ENCODE measurements at places on chromosomes 2 and 18. TPM values are rescaled to one million over a fixed set of nuclear protein-coding genes. Genes with fewer than 3 reads are reported as not detected.

The ELOA2 gene
- not detected for total RNA-seq

The PLEKHH2 gene
- 1.1 TPM for total RNA-seq

The SLC25A12 gene
- total RNA-seq: 106 TPM

The IL1A gene
- not detected for total RNA-seq

The KCNE4 gene
- 3.6 TPM for total RNA-seq

The CARF gene
- total RNA-seq: 5.2 TPM

The TCF23 gene
- 0.16 TPM for total RNA-seq

The C2orf72 gene
- total RNA-seq: 0.16 TPM

The RASGRP3 gene
- total RNA-seq: 55.7 TPM

The BOK gene
- total RNA-seq: 4.5 TPM

The DLX2 gene
- total RNA-seq: not detected

DNA sequence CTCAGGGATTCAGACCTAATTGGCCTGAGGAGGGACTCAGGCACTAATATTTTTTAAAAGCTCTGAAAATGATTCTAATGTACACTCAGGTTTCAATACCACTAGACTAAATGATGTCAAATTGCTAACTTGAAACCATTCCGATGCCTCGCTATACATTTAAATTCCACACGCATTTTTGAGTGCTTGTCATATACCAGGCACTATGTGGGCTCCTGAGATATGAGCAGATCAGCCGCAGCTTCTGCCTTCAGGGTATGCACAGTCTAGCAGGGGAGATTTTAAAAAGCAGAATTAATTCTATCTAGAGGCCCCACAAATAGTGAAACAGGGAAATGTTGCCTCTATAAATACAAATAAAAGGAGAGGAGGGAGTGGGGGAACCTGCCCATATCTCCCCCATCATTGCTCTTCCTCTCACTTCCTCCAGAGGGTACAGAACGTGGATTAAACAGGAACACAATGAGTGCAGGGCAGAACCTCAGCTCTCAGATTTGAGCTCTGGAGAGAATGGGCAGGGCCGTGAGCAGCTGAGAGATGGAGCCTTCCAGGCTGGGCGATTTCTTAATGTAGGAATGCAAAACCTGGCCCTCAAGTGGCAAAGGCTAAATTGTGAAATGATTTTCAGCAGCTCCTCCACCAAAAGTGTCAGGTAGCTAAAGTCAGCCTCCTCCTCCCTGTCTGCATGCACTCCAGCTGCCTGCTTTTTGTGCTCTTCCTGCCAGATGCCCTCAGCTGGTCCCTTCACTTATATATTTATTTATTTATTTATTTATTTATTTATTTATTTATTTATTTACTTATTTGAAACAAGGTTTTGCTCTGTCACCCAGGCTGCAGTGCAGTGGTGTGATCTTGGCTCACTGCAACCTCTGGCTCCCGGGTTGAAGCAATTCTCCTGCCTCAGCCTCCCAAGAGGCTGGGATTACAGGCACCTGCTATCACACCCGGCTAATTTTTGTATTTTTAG lies 24.6 kb upstream of the LBH start:
- DNase-seq: no peak

GRCh38 chr2:63118821-63119220 lies 68.2 kb downstream of the OTX1 start:
- DNase-seq: no peak

DNA sequence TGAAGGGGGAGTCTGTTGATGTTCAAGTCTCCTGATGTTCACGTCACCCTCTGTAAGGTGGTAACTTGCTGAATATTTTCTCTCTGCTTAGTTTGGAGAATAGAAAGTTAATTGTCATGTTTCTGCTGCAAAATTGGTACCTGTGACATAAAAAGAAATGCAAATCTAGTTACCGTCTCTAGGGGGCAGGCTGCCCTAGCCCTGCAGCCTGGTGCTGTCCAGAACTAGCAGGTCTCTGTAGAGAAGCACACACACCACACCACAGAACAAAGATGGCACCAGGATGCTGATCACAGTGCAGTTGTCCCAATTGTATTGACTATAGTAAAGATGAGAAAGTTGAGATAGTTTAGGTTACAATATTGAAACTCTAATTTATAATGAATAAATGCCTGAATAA lies 47.0 kb downstream of the SLC9A4 start:
- DNase-seq: no peak

DNA sequence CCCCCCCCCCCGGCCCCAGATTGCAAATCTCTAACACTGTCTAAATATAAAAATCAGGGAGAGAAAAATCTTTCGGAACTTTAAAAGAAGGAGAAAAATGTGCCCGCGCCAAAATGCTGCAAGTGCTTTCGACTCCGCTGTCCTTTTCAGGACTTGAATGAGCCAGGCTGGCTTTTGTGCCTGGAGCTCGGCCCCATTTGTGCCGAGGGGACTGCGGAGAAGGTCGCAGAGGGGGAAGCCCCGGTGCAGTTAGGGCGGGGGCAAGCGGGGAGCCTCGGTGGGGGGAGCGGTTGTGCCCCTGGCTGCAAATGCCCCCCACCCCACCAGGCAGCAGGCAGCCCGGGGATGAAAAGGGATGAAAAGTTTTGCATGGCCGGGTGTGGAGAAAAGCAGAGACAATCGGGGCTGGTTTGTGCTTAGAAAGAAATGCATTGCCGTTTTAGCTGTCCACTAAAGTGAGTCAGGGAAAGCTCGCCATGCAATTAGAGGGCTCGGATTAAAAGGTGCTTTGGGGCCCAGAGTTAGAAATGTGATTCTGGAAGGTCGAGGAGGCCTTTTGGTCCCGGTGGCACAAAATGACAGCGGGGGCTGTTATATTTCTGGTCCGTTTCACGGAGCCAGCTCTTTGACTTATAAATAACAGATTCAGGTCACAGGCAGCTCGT lies 1.6 kb downstream of the INHBB start:
- no peak for DNase-seq

DNA sequence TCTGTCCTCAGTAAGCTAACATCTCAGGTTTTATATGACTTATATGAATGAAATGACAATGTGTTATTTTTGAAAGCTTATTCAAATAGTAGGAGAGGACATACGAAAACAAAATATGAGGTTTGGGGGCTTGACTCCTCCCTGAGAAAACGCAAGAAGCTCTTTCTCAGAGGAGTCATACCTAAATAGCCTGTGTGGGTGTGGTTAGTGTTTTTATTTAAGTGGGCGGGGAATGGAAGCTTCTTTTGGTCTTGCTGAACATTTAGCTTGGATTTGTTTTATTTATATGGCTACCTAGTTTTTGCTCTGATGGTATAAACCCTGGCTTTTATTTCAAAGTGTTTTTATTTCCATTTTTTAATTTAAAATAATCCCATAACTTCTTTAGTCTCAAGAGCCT lies 72.1 kb upstream of the DSG1 start:
- no peak for DNase-seq

DNA sequence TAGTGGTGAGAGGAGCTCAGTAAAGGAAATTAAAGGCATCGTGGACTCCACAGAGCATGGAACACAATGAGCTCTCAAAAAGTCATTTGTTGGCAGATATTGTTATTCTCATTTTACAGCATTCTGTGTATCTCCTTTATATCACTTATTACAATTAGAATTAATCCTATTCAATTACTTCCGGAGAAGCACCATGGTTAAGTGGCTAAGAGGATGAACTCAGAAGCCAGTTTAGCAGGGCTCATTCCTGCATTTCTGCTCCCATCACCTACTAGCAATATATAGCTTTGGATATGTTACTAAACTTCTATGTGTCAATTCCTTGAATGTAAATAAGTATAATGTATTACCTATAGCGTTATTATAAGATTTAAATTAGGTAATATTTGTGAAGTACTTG lies 683.3 kb downstream of the IRS1 start:
- no peak for DNase-seq

GRCh38 chr18:41459656-41460055 lies 495.4 kb upstream of the PIK3C3 start:
- no peak for DNase-seq

DNA sequence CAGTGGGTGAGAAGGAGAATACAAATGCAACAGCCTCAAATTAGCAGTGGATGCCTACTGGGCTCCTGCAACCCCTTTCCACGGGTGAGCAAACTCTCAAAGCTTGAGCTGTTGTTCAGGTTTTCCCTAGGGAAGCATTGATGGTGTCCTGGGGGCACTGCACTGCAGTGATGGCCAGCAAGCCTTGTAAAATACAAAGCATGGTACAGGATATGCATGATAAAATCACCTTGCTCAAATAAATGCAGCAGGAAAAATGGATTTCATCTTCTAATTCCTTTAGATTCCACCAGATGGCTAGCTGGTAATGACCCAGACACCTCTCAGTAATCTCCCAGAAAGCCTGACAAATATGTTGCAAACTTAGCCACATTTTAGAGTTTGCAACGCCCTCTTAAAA lies 698.2 kb downstream of the TRIB2 start:
- DNase-seq: no peak

GRCh38 chr2:193199322-193199721 lies 1004.6 kb upstream of the TMEFF2 start:
- no peak for DNase-seq

GRCh38 chr2:222884805-222885424 lies 24.1 kb downstream of the ACSL3 start:
- no peak for DNase-seq

DNA sequence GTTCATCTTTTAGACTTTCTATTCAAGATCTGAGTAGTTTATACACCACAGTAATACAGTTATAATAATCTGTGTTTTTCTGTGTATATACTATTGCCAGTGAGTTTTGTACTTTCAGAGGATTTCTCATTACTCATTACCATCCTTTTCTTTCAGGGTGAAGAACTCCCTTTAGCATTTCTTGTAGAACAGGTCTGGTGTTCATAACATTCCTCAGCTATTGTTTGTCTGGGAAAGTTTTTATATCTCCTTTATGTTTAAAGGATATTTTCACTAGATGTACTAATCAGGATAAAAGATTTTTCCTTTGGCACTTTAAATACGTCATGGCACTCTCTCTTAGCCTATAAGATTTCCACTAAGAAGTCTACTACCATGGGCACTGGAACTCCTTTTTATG lies 705.5 kb downstream of the SLC4A3 start:
- DNase-seq: no peak

DNA sequence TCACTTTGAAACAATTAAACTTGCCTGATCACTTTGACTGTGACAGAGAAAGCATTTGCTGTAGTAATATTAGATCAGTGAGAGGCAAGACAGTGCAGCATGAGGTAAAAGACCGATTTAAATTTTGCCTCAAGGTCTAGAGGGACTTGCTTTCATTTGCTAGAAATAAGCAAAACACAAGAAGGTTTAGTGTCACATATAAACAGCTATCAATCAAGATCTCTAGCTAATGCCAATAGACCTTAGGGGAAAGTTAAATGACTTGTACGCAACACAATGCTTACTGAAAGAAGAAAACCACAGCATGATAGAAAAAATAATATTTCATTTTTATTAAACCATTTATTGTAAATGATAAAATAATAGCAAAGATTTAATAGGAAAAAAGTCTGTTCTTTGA lies 113.5 kb downstream of the DSC3 start:
- DNase-seq: no peak

- DNase-seq: no peak
Measured at GRCh38 chr2:26387189-26387588, 14.5 kb upstream of the DRC1 start.

- no peak for DNase-seq
Measured at GRCh38 chr2:14516844-14517243, 115.7 kb upstream of the LRATD1 start.

DNA sequence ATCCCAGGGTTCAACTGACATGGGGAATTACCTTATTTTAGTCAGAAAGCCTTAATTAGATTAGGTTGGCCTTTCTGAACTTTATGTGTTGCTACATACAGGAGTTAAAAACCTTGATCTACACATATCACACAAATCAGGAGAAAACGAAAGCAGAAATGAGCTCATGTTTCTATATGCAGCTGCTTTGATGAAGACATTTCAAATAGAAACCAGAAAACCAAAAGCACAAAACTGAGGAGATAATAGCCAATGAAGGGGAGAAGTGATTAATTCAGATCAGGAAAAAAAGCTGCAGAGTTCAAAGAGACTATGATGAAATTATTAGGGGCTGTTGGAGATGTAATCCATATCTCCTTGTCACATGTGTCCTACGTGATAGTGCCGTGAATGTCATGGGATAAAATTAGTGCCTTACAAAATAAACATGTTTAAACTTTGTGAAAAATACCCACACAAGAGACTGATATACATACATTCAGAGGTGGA lies 255.0 kb downstream of the CAMKMT start:
- DNase-seq: no peak

DNA sequence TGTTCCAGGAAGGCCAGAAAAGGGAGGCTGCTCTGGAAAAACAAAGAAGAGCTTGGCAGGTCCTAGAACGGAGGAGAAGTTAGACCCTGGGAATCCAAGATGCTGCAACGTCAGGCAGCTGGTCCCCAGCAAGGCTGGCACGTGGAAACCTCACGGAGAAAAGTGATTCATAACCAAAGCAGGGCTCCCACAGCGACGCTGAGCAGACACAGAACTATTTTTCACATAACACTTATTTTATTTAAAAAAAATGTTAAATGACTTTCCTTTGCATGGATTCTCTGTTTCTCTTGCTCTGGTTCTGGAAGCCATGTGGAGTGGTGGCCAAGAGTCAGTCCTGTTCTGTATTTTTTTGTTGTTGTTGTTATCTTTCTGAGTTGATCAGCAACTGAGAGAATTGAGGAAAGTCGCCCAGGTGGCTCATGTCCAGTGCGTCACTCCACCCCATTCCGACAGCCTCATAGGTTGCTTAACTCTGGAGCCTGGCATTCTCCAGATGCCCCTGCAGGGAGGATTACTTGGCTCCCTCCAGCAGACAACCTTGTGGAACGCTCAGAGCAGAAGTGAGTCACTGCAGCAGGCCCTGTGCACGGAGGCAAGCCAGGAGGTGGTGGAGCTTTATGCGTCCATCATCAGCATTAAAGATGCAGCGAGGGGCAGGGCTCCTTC lies 229.9 kb upstream of the HDAC4 start:
- no peak for DNase-seq

- no peak for DNase-seq
Measured at GRCh38 chr2:41061356-41061755, 609.5 kb upstream of the SLC8A1 start.

GRCh38 chr2:12211326-12212175 lies 465.1 kb downstream of the LPIN1 start:
- no peak for DNase-seq

Data from Right ventricle myocardium inferior (tissue), 1 donor.